ENCODE measurements at places on chromosomes 12 and 14.

DNA sequence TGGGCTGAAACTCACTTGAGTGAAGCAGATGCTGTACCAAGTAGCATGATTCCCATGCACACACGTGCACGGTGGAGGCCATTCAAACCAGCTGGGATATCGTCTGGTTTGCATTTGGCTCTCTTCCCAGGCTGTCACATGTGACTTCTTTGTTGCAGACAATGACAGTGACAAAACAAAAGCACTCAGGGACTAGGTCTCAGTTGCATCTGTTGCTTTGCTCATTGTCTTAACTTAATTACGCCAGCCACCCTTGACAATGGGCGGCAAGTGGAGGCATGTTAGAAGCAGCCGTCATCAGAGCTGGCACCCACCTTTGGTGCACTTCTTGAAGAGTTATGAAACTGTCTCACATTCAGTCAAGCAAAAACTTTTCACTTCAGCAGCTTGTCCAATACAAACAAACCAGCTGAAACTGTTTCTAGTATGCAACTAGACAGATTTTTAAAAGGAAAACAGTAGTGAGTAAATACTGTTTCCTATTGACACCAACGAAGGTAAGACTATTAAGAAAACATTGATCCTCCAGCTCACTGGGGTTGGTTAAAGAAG is 74.3 kb downstream of the IGF1 start:
- DNase-seq = no peak

- DNase-seq = no peak
These were observed 94.7 kb downstream of the SYNE3 start for GRCh38 chr14:95421741-95422140.

- DNase-seq = peak; percentile 93
These were observed 172.4 kb upstream of the NTF3 start for GRCh38 chr12:5259523-5259922.

DNA sequence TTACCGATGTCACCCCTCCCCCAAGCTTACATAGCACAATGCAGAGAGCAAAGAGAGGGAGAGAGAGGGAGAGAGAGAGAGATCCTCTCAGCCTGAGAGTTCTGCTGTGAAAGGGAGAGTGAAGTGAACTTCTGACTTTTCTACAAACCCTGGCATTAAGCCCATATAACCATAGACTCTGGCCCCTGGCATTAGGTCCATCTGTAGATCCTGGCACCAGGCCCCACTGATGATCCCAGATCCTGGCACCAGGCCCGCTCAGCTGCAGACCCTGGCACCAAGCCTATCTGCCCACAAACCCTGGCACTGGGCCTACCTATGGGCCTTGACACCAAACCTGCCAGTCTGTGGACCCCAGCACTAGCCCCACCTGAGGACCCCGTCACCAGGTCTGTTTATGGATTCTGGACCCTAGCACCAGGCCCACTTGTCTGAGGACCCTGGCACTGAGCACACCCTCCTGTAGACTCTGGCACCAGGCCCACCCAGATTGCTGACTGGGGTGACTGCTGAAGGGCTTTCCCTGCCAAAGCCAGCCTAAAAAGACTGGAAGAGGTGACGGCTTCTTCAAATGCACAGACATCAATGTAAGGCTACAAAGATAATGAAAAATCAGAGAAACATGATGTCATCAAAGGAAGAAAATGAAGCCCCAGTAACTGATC is 14.5 kb upstream of the KRT83 start:
- DNase-seq = no peak

- peak; percentile 22 for DNase-seq
These were observed 427 bp upstream of the TMEM120B start for GRCh38 chr12:121712190-121712460.

GRCh38 chr12:111638556-111638955 is 39.4 kb upstream of the ATXN2 start:
- no peak for DNase-seq

- no peak for DNase-seq
These were observed 92.5 kb downstream of the STAB2 start for GRCh38 chr12:103679421-103680170.

GRCh38 chr12:57614178-57614947 is 3.1 kb downstream of the ARHGEF25 start:
- DNase-seq = no peak

GRCh38 chr12:6039894-6040601 is 84.4 kb downstream of the VWF start:
- peak; percentile 46 for DNase-seq

- DNase-seq = no peak
These were observed 340.8 kb downstream of the EGLN3 start for GRCh38 chr14:33610121-33610520.

DNA sequence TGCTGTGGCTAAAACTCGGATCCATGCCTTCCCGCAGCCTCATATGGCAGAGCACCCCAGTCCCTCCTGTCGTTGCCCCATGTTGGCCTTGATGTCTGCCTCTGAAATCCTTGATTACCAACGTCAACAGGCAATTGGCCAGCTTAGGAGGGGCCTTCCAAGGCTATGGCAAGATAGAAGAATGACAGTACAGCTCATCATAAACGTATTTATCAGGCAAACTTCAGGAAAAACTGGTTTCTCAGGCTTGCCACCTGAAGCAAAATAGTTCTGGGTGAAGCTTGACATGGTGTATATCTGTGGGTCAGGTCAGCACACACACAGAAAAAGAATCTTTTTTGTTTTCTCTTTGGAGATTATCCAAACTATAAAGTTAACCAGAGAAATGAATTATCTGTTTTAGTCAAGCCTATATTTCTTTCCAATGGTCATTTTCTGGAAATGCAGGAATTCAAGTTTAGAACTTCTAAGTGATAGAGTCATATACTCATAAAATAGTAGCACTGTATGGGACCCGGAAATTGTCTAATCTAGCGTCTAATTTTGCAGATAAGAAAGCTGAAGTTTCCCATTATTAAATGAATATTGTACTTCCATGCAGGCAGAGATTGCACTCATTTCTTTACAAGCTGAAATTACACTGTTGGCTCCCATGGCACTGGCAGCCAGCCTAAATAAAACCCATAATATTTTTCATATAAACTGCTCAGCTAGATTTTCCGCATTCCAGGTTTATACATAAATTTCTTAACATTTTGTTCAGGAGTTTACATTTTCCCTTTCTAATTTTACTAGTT is 24.4 kb upstream of the DUSP16 start:
- DNase-seq = no peak

All from A172 (cell line).